ENCODE measurements at places on chromosomes 5 and 9.

GRCh38 chr5:1153428-1153827 lies 41.6 kb upstream of the SLC12A7 start:
- no peak for DNase-seq

GRCh38 chr5:90274216-90274615 lies 135.3 kb downstream of the CETN3 start:
- no peak for DNase-seq

DNA sequence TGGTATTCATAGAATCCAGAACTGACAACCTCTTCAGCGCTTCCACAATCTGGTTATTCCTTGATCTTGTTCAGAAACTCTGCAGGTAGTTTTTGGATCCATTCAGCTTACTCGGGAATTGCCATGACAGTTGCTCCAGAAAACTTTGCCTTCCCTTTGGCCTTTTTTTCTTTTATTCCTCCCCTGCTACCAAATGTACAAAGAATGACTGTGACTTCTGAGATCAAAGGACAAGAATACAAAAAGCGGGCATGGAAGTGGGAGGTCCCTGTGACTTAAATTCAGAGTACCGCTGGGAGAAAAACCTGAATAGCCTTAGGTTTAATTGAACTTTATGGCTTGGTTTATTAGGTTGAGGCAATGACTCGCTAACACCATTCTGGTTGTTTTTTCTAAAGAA lies 59.5 kb downstream of the ADGRV1 start:
- DNase-seq, result no peak

- DNase-seq, result no peak
Observed at GRCh38 chr9:13719446-13719845, 440.0 kb upstream of the MPDZ start.

DNA sequence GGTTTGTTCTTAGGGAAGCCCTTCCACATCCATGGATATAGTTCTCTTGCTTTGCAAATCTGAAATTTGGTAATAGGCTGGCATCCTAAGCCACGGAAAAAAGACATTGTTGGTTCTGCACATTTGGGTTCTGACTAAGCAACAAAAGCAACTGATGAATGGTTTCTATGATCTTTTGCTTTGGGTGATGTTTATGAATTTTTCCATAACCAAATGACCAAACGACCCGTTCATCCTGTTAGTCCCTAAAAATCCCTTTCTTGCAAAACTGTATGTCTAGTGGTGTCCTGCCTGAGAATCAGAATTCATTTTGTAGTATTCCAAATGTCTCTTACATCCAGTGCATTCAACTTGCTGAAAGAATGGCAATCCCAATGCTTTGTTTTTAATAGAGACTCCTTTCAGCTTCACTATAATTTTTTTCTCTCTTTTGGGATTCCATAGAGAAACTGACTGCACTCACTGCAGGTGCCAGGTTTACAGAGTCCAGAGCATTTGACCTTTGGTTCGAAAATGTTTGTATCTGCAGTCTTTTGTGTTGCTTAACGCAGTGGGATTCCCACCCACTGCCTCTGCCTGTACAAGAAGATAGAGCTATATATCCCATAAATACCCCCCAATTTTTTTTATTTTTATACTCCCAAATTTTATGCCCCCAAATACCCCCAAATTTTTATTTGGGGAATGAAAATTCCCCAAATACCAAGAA lies 4.7 kb downstream of the SPTAN1 start:
- DNase-seq, result no peak

DNA sequence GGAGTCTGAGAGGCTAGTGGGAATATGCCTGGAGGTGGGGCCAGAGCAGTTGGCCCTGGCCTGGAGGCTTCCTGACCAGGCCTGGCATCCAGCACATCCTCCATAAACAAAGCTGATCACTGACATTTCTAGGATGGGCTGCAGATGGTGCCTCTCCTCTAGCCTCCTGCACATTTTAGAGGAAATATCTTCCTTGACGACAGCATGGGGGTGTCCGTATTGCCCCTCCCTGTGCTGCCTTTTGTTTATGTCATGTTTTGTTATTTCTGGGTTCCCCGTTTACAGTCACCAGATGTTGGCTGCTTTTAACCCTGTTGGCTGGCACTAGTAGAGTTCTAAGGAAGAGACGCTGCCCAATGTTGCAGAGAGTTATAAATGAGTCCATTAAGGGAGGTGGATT lies 148.5 kb downstream of the PHF2 start:
- DNase-seq, result no peak

- DNase-seq, result no peak
Observed at GRCh38 chr9:89872913-89873707, 268.3 kb downstream of the GADD45G start.

DNA sequence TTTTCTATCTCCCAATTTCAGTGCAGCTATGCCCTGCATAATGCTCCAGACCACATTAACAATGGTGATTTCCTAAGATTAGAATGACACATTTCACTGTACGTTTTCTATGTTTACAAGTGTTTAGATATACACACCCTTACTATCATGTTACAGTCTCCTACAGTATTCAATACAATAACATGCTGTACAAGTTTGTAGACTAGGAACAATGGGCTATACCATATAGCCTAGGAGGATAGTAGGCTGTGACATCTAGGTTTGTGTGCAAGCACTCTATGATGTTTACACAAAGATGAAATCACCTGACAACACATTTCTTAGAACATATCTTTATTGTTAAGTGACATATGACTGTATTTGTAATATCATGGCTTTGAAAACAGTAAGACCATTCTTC lies 1435.6 kb upstream of the NUDT12 start:
- no peak for DNase-seq

DNA sequence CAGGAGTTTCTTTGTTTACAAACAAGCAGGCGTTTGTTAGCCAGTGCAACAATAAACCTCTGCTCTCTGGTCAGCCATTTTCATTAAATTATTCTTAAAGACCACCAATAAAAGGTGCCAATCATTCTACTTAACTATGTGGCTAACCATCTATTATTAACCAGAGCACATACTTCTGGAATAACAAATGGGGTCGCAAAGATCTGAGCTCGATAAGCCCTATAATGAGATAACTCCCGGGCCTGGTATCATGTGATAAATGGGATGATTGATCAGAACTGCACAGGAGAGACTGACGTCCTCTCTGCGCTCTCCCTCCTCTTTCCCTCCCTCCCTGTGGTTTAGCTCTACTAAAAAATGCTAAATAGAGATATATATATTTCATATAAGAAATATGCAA lies 488.2 kb downstream of the NTRK2 start:
- no peak for DNase-seq

GRCh38 chr9:134336924-134337323 lies 10.7 kb downstream of the RXRA start:
- DNase-seq, result no peak

- DNase-seq, result no peak
Observed at GRCh38 chr9:113886026-113886369, 9.9 kb downstream of the ZNF618 start.

All from NCI-H1930 (cell line).